ENCODE measurements at places on chromosomes 1 and 21.

DNA sequence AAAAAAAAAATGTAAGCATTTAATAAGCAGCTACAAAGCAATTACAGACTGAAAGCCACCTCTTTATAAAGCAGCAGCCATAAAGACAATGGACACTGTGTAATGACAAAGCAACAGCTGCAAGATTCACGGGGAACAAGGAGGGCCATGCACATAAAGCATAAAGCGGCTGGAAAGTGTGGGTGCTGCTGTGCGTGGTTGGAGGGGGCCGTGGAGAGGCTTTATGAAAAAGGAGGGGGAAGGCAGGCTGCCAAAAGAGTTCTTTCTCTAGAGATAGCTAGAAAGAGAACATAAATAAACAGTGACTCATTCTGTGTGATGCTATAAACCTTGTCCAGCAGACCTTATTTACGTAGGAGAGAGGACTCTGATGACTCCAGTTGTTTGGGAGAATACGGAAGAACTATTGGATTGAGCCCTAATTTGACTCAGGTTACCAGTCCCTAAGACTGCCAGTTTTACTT is 49.3 kb downstream of the ADAMTS1 start:
- DNase-seq, result peak; percentile 78

DNA sequence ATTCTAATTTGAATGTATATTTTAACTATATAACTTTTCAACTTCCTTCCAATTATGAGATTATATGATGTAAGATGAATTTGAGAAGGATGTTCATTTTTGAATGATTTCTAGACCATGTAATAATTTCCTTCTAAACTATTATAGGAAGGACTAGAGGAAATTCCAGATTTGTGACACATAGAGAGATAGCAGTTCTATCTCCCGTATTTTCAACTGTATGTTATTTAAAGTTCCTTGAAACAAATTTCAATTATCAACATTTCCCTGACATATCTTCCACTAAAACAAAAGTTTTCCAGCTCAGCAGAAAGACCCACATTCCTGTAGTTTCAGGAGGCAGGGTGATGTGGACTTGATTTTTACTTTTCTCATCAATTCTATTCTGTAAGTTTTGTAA is 396.7 kb upstream of the C1orf87 start:
- no peak for DNase-seq

- DNase-seq, result peak; percentile 31
These were observed 90.6 kb upstream of the SPAG17 start for GRCh38 chr1:118275472-118276115.

DNA sequence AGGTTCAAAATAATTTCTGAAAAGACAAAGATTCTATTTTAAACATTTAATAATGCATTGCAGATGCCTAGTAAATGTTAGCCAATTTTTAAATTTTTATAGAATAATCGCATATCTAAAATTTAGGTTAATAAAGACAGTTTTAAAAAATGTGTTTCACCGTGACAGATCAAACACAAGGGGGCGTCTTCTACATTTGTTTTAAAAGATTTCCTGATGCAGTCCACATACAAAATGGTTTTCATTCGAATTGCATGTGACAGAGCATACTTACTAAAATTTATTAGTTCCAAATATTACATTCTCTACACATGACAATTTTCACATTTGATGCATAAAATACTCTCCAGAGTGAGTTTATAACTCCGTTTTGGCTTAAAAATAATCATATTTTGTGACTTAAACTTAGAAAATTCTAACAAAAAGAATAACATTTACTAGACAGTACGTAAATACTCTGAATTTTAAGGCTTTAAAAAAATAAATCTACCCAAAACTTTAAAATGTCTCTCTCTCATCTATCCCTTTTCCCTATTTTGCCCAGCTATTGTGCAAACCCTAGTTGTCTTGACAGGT is 75.5 kb downstream of the ADAMTS1 start:
- peak; percentile 35 for DNase-seq

- no peak for DNase-seq
These were observed 48.9 kb downstream of the CHML start for GRCh38 chr1:241591317-241591716.

DNA sequence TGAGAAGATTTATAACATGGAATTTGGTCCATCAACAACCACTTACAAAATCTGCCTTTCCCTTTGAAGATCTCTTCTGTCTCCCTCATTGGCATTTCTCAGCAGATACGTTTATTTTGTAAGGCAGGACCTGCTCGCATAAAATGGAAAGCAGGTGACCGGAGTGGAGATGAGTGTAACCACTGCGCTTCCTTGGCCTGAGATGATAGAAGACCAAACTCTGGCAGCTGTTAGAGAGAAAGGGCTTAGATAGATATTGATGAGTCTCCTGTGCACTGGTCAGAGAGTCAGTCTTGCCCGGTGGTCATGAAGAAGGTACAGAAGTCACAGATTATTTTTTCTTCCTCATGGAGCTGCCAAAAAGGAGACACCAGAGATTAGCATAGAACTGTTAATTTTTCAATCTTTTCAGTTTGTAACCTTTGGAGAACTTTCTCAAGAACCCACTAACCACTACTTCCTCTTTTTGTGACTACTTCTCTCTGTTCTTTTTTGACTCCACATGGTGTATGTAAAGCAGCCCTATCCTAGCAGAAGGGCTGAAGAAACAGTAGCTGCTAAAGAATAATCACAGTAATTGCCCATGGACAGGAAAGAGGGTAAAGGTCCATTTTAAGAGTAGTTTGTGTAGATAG is 47.6 kb downstream of the FCRL3 start:
- DNase-seq, result peak; percentile 13

- no peak for DNase-seq
These were observed 322.5 kb upstream of the FAM78B start for GRCh38 chr1:166489356-166489669.

DNA sequence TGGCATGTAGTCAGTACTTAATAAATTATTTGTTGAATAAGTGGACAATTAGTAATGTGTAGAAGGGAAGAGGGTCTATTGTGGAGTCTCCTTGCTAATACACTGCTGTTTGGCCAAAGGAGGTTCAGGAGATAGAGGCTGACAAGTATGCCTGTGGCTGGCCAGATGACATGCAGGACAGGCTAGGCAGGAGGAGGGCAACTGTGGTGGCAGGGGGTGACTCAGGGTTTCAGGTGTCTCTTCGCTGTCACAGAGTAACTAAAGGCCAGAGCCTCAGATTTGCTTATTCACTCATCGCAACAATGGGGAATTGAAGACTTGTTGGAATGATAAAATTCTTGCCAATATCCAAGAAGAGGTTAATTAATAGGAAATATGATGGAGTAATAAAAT is 33.1 kb downstream of the THRAP3 start:
- no peak for DNase-seq

DNA sequence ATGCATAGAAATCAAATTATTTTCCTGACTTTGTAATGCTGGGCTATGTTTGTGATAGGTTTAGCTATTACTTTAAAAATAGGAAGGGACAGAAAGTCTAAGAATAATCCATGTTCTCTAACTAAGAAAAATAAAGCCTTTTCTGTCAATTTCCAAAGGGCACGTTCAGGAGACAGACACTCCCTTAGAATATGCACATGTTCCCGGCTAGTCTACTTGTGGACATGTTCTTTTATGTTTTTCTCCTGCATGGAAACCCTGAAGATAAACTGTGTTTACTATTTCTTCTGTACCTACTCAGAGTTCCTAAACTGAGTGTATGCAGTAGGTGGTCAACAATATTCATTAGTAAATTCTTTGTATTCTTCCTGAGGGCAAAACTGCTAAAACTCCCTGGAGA is 12.5 kb downstream of the PSMB4 start:
- no peak for DNase-seq
